ENCODE measurements at places on chromosomes 4 and X. TPM values are rescaled to one million over a fixed set of nuclear protein-coding genes. Genes with fewer than 3 reads are reported as not detected.
A peak's percentile ranks its signal among the peaks of the same experiment; 100 is the strongest.

DNA sequence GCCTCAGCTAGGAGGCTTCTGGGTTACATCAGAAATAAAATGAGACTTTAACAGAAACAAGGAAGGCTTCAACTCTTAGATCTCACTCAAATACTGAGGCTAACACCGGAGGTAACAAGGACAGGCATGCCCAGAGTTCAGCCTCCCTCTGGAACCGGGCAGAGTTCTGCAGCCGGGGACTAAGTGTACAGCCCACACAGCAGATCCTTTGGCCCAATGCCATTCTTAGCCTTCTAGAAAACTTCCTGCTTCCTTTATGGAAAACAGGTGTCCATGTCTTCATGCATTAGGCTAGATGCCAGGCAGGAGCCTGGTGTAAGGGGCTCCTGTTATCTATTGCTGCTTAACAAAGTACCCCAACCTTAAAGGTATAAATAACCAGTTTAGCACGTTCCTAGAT, 369.7 kb downstream of the BCOR start:
- H3K27me3 ChIP-seq: no peaks in the 10 kb centered on the region
- H3K4me1 ChIP-seq: peaks cover 5% of the 10 kb centered on the region
- H3K27ac ChIP-seq: no peak overlapping the region

The FUNDC1 gene
- total RNA-seq: 10.1 TPM

GRCh38 chr4:117137145-117137544, 51.8 kb upstream of the TRAM1L1 start:
- no peaks in the 10 kb centered on the region for H3K36me3 ChIP-seq
- H3K4me3 ChIP-seq: no peak overlapping the region
- H3K4me1 ChIP-seq: no peaks in the 10 kb centered on the region
- H3K27ac ChIP-seq: no peak overlapping the region
- H3K27me3 ChIP-seq: no peaks in the 10 kb centered on the region

- no peaks in the 10 kb centered on the region for H3K4me1 ChIP-seq
- no peaks in the 10 kb centered on the region for H3K36me3 ChIP-seq
- peak; percentile 54 for DNase-seq
- no peak overlapping the region for H3K4me3 ChIP-seq
Observed at GRCh38 chr4:104938624-104939023, 208.1 kb upstream of the TET2 start.

- no peak overlapping the region for H3K27ac ChIP-seq
- H3K4me3 ChIP-seq: no peak overlapping the region
- no peak for DNase-seq
- no peaks in the 10 kb centered on the region for H3K36me3 ChIP-seq
Observed at GRCh38 chr4:13983189-13983790, 355.8 kb upstream of the BOD1L1 start.

DNA sequence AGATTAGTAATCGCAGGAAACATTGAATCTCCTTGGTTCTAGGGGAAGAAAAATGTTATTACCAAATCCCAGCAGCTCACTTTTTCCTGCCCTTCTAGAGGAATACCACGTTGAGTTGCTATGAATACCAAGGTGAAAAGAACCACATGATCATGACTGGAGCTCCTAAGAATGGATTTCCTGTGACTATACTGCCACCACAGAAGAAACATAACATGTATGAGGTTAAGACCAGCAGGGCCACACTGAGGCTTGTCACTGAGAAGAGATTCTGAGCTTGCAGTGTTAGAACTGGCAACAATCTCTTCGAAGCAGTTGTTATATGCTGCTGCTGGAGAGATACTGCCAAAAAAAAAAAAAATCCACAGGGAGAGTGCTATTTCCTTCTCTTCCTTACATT, 1235.3 kb downstream of the FSTL5 start:
- no peak overlapping the region for H3K4me3 ChIP-seq
- DNase-seq: no peak
- no peaks in the 10 kb centered on the region for H3K4me1 ChIP-seq
- no peaks in the 10 kb centered on the region for H3K36me3 ChIP-seq

DNA sequence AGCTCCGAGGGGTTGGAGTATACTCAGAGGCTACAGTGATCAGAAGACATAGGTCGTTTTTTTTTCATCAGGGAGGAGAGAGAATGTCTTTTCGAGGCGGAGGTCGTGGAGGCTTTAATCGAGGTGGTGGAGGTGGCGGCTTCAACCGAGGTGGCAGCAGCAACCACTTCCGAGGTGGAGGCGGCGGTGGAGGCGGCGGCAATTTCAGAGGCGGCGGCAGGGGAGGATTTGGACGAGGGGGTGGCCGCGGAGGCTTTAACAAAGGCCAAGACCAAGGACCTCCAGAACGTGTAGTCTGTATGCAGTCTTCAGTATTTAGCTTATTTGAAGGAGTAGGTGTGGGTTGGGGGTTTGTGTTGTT, 500 bp downstream of the GAR1 start:
- H3K27me3 ChIP-seq: no peaks in the 10 kb centered on the region
- H3K36me3 ChIP-seq: peaks cover 29% of the 10 kb centered on the region
- DNase-seq: peak; percentile 33
- peak overlapping the region; percentile 98 for H3K4me3 ChIP-seq
- H3K27ac ChIP-seq: peak overlapping the region; percentile 95

DNA sequence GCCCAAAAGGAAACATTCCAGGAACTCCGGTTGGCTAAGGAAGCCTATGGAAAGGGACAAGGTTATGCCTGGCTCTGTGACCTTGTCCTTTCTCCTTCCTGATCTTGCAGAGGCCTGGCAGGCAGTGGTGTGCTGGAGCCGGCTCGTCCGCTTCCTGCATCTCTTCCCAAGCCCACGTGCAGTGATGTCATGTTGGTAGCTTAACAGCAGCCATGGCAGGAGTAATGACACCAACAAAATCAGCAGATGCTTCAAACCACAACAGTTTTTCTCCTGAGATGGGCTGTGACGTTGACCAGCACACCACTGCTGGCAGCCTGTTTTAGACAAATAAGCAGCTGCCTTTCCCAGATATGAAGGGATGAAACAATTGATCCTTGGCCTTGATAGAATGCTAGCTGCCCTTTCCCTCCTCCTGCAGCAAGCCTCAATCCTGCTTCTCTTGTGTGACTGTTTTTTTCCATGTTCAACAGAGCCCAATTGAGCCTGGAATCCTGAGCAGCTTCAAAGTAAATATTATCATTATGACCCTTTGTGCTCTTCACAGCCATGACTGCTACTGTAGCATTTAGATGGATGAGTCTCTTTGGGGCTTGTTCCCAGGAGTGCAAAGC, 23.4 kb downstream of the SEPTIN6 start:
- H3K36me3 ChIP-seq: peaks cover 59% of the 10 kb centered on the region
- H3K27me3 ChIP-seq: no peaks in the 10 kb centered on the region
- peak overlapping the region; percentile 6 for H3K27ac ChIP-seq
- DNase-seq: no peak

DNA sequence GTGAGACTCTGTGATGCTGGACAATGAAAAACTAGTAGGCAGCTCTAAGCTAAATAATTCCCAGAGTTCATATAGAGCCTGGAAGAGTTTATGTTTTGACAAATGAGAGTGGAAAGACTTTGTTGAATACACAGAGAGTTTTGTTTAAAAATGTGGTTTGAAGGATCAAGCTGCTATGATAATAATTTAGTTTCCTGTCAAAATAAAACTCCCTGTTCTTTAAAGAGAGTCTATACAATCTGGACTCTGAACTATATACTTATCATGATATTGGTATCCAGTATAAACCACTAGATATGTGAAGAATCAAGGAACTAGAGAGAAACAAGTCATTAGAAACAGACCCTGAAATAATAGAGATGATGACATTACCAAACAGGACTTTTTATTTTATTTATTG, 158.6 kb downstream of the C4orf33 start:
- no peaks in the 10 kb centered on the region for H3K36me3 ChIP-seq
- no peak overlapping the region for H3K27ac ChIP-seq
- H3K4me3 ChIP-seq: no peak overlapping the region

DNA sequence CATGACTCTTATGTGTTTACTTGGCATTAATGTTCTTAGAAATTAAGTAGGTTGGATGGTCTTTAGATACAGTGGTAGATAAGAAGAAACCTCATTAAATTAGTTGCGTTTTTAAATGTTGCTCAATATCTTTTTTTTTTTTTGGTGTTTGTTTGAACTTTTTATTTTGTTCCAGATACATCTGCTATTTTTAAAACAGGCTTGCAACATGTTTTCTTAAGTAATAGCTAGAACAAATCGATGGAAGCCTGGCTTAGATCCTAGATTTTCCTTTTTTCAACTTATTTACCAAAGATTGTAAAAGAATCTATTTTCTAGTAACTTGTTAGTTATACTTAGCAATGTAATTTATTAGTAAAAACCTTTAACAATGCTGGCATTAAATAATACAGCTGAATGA, 9.3 kb downstream of the CNKSR2 start:
- no peak for DNase-seq
- H3K36me3 ChIP-seq: no peaks in the 10 kb centered on the region
- H3K27me3 ChIP-seq: no peaks in the 10 kb centered on the region
- no peaks in the 10 kb centered on the region for H3K4me1 ChIP-seq

GRCh38 chrX:38138900-38139299, 81.8 kb downstream of the SRPX start:
- DNase-seq: no peak
- no peak overlapping the region for H3K4me3 ChIP-seq
- H3K36me3 ChIP-seq: no peaks in the 10 kb centered on the region
- H3K27ac ChIP-seq: no peak overlapping the region
- H3K4me1 ChIP-seq: no peaks in the 10 kb centered on the region

- H3K4me1 ChIP-seq: no peaks in the 10 kb centered on the region
- no peak for DNase-seq
- H3K27ac ChIP-seq: no peak overlapping the region
Observed at GRCh38 chr4:130110189-130110588, 1014.2 kb downstream of the C4orf33 start.

The MTNR1A gene
- not detected for total RNA-seq

The CPLX1 gene
- total RNA-seq: 0.62 TPM

The PABPC4L gene
- total RNA-seq: not detected

The TMEM271 gene
- total RNA-seq: not detected

- no peak for DNase-seq
- H3K27ac ChIP-seq: no peak overlapping the region
- no peaks in the 10 kb centered on the region for H3K27me3 ChIP-seq
- no peaks in the 10 kb centered on the region for H3K36me3 ChIP-seq
Observed at GRCh38 chrX:76434103-76434741, 6.7 kb downstream of the MAGEE1 start.

- peak overlapping the region; percentile 66 for H3K27ac ChIP-seq
- no peak overlapping the region for H3K4me3 ChIP-seq
- peaks cover 20% of the 10 kb centered on the region for H3K36me3 ChIP-seq
- peaks cover 31% of the 10 kb centered on the region for H3K4me1 ChIP-seq
Observed at GRCh38 chr4:2261110-2261852, 628 bp downstream of the MXD4 start.

Measured in CD4-positive, CD25-positive, alpha-beta regulatory T cell (primary cell).